AG04450 (cell line): ENCODE measurements at places on chromosomes 11 and 22.

- DNase-seq = no peak
These were observed 58.9 kb downstream of the LDLRAD3 start for GRCh38 chr11:36002796-36003195.

DNA sequence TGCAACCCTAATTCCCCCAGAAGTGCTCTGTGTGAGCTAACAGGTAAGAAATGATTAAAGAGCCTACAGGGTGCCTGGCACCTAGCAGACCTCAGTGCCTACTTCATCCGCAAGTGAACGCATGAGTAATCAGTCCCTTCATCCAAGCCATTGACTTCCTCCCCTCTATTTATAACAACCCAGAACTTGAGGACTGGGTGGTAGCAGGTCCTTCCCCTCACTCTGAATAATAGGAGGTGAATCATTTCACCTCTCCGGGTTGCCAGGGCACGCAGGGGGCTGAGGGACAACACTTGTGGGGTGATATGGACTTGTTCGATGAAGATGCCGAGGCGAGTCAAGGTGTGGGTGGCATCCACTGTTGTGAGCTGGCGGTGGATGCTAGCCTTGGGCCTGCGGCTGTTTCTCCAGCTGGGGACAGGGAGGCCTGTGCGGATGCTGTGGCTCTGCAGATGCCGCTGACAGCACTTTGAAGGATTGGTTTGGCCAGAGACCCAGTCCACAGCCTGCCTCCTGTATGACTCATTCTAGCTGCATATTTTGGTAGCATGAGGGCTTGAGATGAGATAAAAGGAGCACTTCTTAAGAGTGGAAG, 11.7 kb upstream of the SORL1-AS1 start:
- peak; percentile 75 for DNase-seq

DNA sequence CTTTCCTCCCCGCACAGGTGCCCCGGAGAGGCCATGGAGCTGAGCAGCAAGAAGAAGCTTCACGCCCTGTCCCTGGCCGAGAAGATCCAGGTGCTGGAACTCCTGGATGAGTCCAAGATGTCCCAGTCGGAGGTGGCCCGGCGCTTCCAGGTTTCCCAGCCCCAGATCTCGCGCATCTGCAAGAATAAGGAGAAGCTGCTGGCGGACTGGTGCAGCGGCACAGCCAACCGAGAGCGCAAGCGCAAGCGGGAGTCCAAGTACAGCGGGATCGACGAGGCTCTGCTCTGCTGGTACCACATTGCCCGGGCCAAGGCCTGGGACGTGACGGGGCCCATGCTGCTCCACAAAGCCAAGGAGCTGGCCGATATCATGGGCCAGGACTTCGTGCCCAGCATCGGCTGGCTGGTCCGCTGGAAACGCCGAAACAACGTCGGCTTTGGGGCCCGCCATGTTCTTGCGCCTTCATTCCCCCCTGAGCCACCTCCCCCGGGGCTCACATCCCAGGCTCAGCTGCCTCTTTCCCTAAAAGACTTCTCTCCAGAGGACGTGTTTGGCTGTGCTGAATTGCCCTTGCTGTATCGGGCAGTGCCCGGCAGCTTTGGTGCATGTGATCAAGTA, 1.3 kb downstream of the TIGD3 start:
- no peak for DNase-seq

- DNase-seq = no peak
These were observed 11.9 kb downstream of the SHANK3 start for GRCh38 chr22:50684501-50684900.

- no peak for DNase-seq
These were observed 34.5 kb downstream of the TNKS1BP1 start for GRCh38 chr11:57290288-57290687.

GRCh38 chr11:22115470-22116029, 77.3 kb upstream of the ANO5 start:
- DNase-seq = no peak

GRCh38 chr11:114098927-114099326, 39.4 kb downstream of the ZBTB16 start:
- DNase-seq = no peak

DNA sequence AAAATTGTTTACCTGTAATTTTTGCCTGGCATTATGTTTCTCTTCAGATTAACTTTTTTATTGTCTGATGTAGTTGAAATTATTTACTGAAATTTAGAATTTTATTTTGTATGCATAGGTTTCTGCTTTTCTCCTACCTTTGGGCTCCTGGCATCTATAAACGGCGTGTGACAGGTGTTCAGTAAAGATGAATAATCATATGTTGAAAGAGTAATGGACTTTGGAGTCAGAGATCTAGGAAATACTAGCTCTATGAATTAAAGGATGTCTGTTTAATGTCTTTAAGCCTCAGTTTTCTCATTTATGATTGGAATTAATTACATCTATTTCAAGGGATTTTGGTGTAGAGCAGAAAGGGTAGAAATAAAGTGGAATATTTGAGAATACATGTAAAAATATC, 7.2 kb upstream of the ANGPTL5 start:
- DNase-seq = no peak

DNA sequence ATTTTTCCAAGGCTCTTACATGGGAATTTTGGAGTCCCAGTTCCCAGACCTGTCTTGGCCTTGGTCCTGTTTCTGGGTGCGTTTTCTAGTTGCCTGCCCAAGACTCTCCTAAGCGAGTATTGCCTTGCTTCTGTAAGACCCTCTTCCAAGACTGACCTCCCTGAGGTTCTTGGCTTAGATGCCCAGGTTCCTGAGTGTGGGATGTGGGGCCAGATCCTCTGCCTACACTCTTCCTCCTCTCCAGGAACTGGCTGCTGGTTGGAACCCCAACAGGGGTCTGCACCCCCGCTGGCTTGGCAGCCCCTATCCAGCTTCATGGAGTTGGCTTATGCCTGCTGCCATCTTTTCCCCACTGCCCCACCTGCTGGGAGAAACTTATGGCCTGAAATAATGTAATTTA, 429.5 kb downstream of the TENM4 start:
- no peak for DNase-seq

DNA sequence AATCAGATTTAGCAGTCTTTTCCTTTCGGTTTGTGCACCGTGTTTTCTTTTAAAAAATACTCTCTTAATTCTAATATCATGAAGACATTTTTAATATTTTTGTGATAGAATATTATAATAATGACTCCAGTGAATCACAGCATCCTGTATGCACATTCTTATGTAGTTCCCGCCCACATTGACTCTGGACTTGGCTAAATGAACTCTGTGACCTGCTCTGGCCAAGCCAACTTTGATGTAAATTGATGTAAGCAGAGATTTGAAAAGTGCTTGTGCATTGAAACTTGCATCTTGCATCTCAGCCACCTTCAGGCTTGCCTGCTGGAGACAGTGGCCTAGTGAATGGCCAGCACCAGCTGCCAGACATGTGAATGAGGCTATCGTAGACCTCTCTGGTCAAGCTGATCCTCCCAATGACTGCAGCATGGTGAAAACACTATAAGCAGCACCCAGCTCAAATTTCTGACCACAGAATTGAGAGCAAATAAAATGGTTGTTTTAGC, 29.2 kb upstream of the PGM2L1 start:
- no peak for DNase-seq

DNA sequence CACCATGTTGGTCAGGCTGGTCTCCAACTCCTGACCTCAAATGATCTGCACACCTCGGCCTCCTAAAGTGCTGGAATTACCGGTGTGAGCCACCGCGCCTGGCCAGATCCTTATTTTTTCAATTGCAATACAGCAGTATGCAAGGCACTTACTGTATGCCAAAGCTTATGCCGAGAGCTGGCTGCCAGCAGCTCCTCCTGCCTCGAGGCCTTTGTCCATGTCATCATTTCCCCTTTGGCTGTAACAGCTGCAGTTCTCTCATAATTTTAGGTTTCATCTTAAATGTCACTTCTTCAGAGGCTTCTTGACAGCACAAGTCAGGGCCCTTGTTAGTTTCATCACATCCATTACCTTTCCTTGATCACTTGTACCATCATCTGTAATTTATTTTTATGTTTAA, 1.5 kb upstream of the SREBF2 start:
- DNase-seq = no peak

DNA sequence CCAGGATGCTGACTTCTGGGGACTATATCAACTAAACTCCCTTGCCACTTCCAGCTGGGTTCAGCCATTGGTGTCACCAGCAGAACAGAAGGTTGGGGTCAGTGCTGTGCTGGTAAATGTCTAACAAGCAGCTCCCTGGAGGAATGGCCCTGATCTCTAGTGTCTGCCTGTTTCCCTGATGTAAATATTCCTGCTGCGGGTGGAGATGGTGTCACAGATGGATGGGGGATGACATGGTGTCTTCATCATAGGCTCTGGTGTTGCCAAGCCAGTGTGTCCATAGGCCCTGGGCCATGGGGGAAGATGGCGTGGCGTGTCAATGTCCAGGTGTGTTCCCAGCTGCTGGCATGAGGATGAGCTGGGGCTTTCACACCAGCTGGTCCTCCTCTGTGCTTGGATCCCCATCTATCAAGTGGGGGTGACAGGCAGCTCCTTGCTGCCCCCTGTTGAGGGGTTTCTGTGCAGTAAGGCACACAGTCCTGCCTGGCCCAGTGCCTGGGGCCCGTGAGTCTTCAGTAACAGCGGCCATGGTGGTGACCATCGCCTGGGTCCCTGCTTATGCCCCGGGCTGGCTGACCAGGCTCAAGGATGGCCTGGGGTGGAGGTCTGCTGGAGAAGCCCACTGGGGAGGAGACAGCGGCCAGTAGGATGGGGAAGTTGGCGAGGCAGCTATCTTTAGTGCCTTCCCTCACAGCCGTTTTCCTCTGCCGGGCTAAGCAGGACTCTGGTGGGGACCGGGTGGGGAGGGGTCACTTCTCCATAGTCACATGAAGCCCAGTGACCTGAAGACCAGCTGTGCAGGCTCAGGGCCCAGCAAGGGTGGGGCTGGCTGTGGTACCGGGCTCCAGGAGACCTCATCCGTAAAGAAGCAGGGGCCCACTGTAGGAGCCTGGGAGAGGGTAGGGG, 12.7 kb downstream of the RPL3 start:
- no peak for DNase-seq

DNA sequence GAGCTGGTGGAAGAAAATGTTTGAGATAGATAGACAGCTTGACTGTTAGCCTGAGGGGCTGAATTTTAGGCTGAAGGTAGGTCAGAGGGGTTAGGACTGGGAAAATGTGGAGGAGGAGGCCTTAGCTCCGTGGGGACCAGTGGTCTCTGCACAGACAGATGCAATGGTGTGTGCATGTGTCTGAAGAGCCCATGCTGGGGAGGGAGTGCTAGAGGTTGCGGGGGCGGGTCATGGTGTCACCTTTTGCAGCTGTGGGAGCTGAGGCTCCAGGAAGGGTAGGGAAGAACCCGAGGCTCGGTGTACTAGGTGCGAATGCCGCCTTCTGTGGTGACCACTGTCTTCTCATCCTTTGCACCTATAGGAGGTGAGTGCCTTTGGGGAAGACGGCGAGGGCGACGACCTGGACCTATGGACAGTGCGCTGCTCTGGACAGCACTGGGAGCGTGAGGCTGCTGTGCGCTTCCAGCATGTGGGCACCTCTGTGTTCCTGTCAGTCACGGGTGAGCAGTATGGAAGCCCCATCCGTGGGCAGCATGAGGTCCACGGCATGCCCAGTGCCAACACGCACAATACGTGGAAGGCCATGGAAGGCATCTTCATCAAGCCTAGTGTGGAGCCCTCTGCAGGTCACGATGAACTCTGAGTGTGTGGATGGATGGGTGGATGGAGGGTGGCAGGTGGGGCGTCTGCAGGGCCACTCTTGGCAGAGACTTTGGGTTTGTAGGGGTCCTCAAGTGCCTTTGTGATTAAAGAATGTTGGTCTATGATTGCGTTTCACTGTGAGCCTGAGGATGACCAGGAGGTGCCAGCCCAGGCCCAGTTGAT, 1.6 kb downstream of the SDF2L1 start:
- no peak for DNase-seq

GRCh38 chr11:76131671-76132631, 74.4 kb downstream of the WNT11 start:
- no peak for DNase-seq

DNA sequence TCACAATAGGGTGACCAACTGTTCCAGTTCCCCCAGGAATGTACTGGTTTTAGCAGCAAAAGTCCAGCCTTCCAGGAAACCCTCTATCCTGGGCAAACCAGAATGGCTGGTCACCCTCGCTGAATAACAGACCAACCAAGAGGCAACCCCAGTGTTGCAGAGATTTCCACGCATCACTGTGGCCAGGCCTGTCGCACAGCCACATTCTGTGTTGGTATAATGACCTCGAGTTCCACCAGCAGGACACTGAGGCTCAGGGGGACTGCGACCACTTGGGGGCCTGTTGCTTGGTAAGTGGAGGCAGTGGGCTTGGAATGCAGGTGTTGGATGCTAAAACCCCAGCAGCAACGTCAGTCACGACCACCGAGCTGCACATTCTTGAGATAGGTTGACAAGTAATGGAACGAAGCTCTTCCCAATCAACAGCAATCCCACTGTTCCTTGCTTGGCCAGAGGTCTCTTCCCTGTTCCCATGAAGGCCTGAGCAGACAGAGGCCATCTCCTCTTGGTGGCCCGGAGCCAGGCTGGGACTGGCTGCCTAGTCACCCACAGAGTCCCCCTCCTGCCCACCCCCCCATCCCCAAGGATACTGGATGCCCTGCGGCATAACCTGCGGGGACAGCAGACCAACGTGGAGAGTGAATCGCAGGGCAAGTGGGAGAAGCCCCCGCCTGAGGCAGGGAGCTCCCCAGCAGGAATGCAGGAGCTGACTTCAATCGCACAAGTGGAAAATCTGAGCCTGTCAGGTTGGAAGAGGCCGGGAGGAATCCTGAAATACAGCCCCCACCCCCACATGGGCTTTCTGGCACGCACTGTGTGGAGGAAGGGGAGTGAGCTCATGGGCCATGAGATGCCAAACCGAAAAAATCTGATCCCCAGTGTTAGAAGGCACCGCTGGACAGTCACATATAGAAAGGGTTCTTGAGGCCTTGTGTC, 43.4 kb upstream of the MN1 start:
- DNase-seq = no peak

GRCh38 chr11:77884186-77884828, 63.4 kb downstream of the AAMDC start:
- peak; percentile 48 for DNase-seq

GRCh38 chr11:1932105-1932480, 12.6 kb downstream of the TNNT3 start:
- DNase-seq = no peak

DNA sequence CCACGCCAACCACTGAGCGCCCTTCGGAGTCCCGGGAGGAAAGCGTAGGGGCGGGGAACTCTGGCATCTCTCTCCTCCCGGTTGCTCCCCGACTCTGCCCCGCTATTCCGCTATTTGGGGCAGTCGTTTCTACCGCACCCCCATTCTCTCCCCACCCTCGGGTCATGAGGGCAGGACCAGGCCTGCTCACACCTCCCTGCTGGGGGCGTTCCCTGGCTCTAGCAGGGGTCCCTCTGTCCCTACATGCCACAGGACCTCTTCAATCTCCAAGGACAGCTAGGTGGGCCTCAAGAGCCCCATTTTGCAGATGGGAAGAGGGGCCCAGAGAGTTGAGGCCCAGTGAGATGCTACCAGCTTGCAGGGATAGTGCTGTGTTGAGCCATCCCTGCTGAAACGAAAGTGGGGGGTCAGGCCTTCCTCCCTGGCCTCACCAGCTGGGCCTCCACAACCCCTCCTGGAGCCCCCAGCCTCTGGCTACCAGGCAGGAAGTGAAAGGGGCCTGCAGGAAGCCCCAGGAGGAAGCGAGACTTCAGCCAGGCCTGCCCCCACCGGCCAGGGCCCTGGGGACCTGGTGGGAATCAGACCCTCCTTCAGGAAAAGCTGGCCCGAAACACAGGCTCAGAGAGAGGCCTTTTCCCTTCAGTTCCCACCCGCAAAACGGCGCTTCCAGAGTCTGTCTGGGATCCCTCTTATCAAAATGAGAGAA, 5.5 kb upstream of the SHISA8 start:
- DNase-seq = no peak

GRCh38 chr11:73415854-73416615, 39.8 kb downstream of the RELT start:
- no peak for DNase-seq
